ENCODE measurements at places on chromosomes 11 and 22. TPM values are rescaled to one million over a fixed set of nuclear protein-coding genes. Genes with fewer than 3 reads are reported as not detected.

CTTN gene
- total RNA-seq = 223 TPM

DNA sequence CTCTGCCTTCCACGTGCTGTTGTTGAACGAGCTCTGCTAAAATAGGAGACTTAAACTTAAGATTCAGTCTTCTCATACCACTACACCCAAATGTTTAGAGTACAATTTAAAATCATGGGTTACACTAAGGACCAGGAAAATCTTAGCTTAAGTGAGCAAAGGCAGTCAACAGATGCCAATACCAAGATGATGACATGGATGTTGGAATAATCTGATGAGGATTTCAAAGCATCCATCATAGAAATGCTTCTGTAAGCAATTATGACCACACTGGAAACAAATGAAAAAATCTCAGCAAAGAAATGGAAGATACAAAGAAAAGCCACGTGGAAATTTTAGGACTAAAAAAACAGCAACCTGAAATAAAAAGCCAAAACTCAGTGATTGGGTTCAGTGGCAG lies 109.8 kb downstream of the ATXN10 start:
- DNase-seq = no peak

GRCh38 chr11:130666781-130667251 lies 218.4 kb downstream of the ADAMTS15 start:
- no peak for DNase-seq

PRDM10 gene
- 12.1 TPM for total RNA-seq

Data from mucosa of descending colon (tissue), 3 donors.